ENCODE measurements at places on chromosomes 7 and 10. TPM values are rescaled to one million over a fixed set of nuclear protein-coding genes. Genes with fewer than 3 reads are reported as not detected.

OPN4 gene
- not detected for total RNA-seq

DNA sequence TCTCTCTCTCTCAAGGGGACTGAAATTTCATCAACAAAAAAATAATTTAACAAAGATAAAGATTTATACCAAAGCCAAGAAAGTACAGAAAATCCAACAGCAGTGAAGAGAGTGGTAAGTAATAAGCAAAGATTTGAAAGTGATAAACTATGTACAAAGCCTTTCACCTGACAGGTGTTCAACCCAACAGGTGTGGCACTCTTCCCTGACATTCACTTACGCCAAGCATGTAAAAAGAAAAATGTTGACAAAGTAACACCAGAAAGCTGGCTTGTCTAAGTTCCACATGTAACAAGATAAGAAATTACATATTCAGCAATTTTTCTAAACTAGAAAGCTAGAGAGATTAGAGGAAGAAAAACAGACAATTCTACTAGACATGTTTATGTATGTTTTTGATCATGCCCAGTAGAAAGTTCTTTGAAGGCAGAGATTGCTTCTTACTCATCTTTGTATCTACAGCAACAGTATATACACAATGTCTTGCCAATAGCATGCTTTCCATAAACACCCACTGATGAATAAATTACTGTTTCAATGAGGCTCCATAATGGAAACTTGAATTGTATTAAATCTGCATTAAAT, 468.5 kb downstream of the PARD3 start:
- peaks cover 2% of the 10 kb centered on the region for H3K36me3 ChIP-seq
- H3K4me3 ChIP-seq: no peak overlapping the region
- H3K4me1 ChIP-seq: no peaks in the 10 kb centered on the region
- DNase-seq: no peak

DNA sequence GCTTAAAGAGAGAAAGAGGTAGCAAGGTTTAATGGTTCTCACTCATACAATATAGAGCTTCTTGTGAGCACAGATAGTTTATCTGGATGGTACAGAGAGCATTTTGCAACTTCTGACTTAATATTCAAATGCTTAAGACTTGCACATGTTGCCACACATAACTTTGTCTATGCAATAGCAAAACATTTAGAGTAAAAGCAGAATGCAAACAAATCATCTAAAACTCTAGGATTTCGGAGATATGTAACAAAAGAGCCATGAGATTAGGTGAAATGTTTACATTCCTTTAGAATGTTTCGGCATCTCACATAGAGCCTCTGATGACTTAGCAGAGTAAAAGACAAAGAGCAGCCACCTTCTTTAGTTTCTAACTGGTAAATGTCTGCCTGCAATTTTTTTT, 717.1 kb upstream of the LRRN3 start:
- no peaks in the 10 kb centered on the region for H3K27me3 ChIP-seq
- no peak for DNase-seq
- H3K27ac ChIP-seq: no peak overlapping the region
- H3K36me3 ChIP-seq: no peaks in the 10 kb centered on the region
- H3K4me3 ChIP-seq: no peak overlapping the region
- no peaks in the 10 kb centered on the region for H3K4me1 ChIP-seq

DNA sequence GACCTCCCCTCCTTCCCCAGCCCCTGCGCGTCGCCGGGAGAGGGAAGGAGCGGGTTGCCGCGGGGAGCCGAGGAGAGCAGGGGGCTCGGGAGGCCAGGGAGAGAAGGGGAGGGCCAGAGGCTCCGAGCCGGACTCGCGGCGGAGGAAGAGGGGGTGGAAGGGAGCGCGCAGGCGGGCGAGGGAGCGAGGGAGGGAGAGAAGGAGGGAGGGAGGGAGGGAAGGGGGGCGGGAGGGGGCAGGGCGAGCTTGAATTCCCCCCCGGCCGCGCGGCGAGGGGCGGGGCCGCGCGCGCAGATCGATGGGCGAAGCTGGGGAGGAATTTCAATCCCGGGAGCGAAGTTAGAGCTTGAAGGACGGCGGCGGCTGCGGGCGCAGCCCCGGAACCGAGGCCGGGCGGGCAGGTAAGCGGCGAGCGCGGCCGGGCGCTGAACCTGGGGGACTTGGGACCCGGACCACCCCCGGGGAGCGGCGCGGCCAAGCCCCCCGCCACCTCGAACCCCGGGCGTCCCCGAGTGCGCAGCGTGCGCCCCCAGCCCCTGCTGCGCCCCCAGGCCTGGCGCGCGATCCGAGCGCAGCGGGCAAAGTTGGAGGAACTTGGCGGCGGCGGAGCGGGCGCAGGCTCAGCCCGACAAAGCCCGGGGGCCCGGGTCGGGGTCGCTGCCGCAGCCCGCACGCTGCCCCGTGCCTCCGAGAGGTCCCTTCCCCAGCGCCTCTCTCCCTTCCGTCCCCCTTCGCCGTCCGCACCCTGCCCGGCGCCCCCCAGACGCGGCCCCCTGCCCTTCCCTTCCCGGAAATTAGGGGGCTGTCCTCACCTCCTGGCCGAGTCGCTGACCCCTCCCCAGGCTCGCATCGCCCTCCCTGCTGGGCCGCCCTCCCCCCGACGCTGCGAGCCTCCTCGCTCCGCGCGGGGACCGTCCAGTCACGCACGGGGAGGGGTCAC, at the start of gene ELFN1:
TSS of gene ELFN1 (plus strand) at position 324 of the 940 bp plus-strand sequence. CDS start 74,320 bp downstream, outside the sequence.
- H3K4me1 ChIP-seq: peaks cover 41% of the 10 kb centered on the region
- peak; percentile 53 for DNase-seq
- H3K27ac ChIP-seq: peak within 1 kb of the TSS; percentile 82
- no peak within 1 kb of the TSS for H3K4me3 ChIP-seq
- no peaks in the 10 kb centered on the region for H3K36me3 ChIP-seq

HTR5A gene
- not detected for total RNA-seq

DNA sequence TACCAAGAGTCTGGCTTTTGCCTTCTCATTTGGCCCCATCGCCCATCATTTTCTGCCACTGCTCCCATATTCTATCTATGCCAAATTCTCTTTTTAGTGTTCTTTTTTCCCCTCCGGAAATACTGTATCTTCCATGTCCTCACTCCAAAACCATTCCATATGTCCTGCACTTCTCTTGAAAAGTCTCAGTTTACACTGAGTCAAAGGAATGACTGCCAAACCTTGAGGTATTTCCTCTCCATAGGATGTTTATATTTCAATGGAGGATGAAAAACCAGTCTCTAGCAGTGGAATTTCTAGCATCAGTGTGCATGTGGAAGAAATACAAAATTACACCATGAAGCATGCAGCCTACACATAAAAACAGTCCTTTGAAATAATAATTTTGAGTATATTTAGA, 121.4 kb upstream of the PHYHIPL start:
- no peaks in the 10 kb centered on the region for H3K36me3 ChIP-seq
- H3K4me1 ChIP-seq: no peaks in the 10 kb centered on the region
- no peak for DNase-seq
- no peak overlapping the region for H3K4me3 ChIP-seq

CPA4 gene
- 0.05 TPM for total RNA-seq

DNA sequence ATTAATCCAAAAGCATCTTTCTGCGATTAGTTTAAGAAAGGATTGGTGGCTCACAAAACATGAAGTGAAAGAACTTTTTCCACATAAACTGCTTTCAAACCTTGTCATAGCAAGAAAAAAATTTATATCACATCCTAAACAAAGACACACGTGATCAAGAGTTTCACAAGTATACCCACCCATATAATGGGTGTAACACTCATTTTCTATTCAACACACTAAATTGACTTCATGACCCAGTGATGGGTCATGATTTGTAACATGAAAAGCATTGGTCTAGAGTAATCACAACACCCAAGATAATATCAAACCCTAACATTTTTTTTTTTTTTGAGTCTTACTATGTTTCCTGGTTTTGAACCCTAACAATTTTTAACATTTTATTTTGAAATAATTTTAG, 17.6 kb downstream of the PMPCB start:
- no peaks in the 10 kb centered on the region for H3K27me3 ChIP-seq
- H3K36me3 ChIP-seq: peaks cover 16% of the 10 kb centered on the region
- H3K4me1 ChIP-seq: peaks cover 1% of the 10 kb centered on the region
- H3K27ac ChIP-seq: no peak overlapping the region
- H3K4me3 ChIP-seq: no peak overlapping the region
- DNase-seq: no peak

DNA sequence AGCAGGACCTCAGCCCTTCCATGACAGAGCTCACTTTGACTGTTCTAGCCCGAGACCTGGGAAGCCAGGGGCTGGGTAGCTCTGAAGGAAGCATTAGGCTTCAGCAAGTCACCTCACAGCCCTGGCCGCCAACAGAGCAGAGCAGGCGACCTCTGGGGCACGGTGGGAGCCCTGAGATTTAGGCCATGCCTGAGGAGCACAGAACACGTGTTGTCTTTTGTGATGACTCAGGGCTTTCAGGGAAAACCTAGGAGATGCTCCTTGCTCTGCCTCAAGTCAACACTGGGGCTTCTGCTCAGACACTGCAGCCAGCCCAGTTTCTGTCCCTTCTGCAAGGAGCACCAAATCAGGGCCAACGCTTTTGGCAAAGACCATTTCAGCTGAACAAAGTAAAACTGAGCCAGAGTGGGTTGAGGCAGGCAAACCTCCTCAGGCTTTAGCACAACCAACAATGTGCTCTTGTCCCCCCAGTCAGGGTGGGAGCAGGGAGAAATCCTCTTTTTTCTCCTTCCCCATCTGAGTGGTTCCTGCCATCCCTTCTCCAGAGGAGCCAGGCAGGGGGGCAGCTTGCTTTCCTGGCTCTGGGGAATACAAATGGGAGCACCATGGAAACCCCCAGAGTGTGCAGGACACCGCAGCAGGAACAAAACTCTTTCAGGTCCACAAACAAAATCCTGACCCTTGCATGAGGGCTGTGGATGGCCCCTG, 14.4 kb downstream of the CAMK2G start:
- no peak overlapping the region for H3K4me3 ChIP-seq
- H3K36me3 ChIP-seq: no peaks in the 10 kb centered on the region
- no peak for DNase-seq
- no peaks in the 10 kb centered on the region for H3K27me3 ChIP-seq
- no peak overlapping the region for H3K27ac ChIP-seq
- H3K4me1 ChIP-seq: peaks cover 2% of the 10 kb centered on the region

GPER1 gene
- total RNA-seq: 2.9 TPM

- no peaks in the 10 kb centered on the region for H3K36me3 ChIP-seq
- H3K4me3 ChIP-seq: no peak overlapping the region
- H3K4me1 ChIP-seq: no peaks in the 10 kb centered on the region
Measured at GRCh38 chr10:27568196-27569175, 64.4 kb downstream of the RAB18 start.

DNA sequence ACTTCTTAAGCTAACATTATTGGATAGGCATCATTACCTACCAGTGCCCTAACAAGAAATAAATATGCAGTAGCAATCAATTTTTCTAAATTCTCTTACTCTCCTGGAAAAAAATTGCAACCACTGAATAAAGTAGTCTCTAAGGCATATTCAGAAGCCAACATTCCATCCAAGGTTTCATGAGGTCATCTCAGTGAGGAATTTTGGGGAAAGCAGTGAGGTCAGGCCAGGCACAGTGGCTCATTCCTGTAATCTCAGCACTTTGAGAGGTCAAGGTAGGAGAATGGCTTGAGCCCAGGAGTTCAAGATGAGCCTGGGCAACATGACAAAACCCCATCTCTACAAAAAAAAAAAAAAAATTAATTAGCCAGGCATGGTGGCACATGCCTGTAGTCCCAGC, 75.9 kb upstream of the GHITM start:
- no peaks in the 10 kb centered on the region for H3K36me3 ChIP-seq
- H3K4me1 ChIP-seq: no peaks in the 10 kb centered on the region
- no peak for DNase-seq
- H3K27me3 ChIP-seq: no peaks in the 10 kb centered on the region

CHAT gene
- total RNA-seq: not detected

- H3K4me1 ChIP-seq: no peaks in the 10 kb centered on the region
- no peak overlapping the region for H3K27ac ChIP-seq
- no peak overlapping the region for H3K4me3 ChIP-seq
- H3K36me3 ChIP-seq: no peaks in the 10 kb centered on the region
Measured at GRCh38 chr10:47353351-47353750, 5.2 kb downstream of the RBP3 start.

ZNF503 gene
- 2.3 TPM for total RNA-seq

NOBOX gene
- not detected for total RNA-seq

UCMA gene
- not detected for total RNA-seq

SOSTDC1 gene
- 0.56 TPM for total RNA-seq

DNA sequence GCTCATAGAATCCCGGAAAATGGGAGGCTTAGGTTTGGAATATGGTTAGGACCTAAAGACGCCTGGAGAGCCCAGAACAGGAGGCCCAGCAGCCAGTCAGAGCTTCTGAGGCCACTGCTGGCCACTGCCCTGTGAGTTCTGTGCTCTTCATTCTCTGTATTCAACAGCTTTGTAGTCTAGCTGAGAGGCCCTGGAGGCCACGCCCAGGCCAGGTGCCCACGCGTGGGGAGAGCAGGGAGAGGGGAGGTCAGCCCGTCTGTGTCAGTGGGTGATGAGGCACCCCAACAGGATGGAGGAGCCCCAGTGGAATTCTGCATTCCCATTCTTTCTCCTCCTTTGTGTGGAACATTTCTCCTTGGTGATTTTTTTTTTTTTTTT, 29.1 kb downstream of the IL15RA start:
- no peak overlapping the region for H3K27ac ChIP-seq
- peaks cover 13% of the 10 kb centered on the region for H3K36me3 ChIP-seq
- peaks cover 2% of the 10 kb centered on the region for H3K4me1 ChIP-seq
- no peak overlapping the region for H3K4me3 ChIP-seq

DNA sequence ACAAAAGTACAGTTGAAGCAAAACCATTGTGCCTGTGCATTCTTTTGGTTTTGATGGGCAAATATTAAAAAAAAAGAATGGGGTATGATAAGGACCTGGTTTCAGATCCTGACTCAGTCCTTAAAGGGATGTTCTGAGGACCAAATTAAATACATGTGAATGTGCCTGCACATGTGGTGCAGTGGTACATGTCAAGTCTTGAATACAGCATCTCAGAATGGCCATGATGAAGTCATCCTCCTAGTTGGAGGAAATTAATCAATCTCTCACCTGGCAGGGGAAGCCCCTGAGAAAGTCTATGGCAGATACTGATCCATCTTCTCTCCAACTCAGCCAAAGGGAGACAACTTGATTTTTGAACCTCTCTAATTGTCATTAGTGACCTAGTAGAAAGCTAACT, 207.0 kb downstream of the SUGCT start:
- no peak overlapping the region for H3K27ac ChIP-seq
- no peaks in the 10 kb centered on the region for H3K36me3 ChIP-seq
- no peaks in the 10 kb centered on the region for H3K27me3 ChIP-seq
- no peak for DNase-seq
- no peak overlapping the region for H3K4me3 ChIP-seq

Data from liver (tissue), 10 donors.